Germinal center (tissue), 1 donor: ENCODE measurements at places on chromosomes 4 and X.

GRCh38 chrX:80747832-80748231, 61.8 kb downstream of the BRWD3 start:
- DNase-seq: no peak

GRCh38 chr4:114911111-114911510, 202.3 kb downstream of the NDST4 start:
- DNase-seq: no peak

DNA sequence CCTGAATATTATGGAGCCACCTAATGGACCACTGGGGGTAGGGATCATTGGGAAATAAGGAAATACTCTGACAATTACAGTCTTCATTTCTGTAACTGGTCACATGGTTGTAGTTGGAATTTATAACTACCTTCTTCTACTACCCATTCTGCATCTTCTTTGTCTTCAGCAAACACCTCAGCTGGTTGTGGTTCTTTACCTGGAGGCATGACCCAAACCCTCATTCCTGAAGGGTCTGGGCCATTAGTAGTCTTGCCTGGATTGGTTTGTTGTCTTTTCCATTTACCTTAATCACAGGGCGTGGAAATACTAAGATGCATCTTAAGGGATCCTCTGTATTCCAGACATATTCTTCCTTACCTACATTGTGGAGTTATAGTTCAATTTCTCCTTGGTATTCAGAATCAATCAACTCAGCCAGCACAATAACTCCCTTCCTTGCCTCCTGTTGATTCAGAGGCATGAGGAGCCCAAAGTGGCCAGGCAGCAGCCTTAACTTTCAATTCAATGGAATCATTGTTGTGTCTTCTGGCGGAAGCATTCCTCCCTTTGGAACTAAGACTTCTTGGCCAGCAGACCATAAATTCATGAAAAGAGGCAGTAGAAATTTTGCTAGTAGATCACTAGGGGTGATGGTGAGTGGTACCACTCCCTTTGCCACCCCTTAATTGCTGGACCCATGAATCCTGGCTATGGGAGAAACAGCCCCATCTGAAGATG, 75.7 kb upstream of the RAP2C start:
- no peak for DNase-seq

GRCh38 chr4:148239494-148239985, 202.7 kb downstream of the NR3C2 start:
- no peak for DNase-seq

DNA sequence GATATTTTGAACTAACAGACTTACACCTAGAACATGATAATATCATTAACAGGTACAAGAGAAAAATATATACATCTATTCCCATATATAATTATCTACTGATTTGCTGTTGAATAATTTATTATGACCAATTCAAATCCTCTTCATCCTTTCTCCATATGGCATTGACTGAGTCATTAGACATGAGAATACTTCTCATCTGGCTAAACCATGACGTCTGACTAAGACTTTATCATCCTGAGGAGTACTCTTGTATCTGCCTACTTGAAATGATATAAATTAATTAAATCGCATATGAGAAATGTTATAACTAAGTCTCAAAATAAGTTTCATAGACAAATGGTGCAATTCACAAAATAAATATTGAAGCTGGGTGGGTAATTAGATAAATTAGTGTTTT, 67.4 kb downstream of the EMCN start:
- no peak for DNase-seq

- DNase-seq: no peak
Observed at GRCh38 chr4:141711211-141711610, 74.8 kb downstream of the IL15 start.

- DNase-seq: no peak
Observed at GRCh38 chrX:22603060-22603459, 330.3 kb downstream of the CBLL2 start.

GRCh38 chr4:12852338-12853307, 631.5 kb downstream of the RAB28 start:
- no peak for DNase-seq

DNA sequence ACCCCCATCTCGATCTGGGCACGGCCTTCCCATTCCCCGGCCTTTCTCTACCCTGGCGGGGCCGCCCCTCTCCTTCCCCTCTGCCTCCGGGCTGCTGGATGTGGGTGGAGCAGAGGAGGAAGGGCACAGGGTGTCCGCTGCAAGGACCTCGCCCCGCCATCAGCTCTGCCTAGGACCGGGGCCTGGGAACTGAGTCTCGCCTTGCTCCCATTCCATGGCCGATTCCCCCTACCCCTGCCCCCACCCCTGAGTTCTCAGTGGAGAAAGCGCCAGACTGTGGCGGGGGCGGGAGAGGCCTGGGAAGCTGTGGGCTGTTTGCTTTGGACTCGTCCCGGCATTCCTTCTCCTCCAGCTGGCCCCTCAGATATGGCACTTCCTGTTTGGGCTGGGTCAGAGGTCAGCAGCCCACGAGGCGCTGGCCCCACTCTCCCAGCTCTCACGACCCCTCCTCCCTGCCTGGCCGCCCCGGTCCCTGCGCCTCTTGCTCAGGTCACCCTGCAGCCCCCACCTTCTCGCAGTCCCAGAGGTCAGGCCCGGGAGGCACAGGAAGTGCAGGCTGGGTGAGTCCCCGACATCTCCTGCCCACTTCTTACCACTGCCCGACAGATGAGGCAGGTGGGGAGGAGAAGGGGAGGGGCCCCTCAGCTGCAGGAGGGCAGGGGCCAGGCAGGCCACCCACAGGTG, 6.4 kb upstream of the BGN start:
- DNase-seq: no peak

DNA sequence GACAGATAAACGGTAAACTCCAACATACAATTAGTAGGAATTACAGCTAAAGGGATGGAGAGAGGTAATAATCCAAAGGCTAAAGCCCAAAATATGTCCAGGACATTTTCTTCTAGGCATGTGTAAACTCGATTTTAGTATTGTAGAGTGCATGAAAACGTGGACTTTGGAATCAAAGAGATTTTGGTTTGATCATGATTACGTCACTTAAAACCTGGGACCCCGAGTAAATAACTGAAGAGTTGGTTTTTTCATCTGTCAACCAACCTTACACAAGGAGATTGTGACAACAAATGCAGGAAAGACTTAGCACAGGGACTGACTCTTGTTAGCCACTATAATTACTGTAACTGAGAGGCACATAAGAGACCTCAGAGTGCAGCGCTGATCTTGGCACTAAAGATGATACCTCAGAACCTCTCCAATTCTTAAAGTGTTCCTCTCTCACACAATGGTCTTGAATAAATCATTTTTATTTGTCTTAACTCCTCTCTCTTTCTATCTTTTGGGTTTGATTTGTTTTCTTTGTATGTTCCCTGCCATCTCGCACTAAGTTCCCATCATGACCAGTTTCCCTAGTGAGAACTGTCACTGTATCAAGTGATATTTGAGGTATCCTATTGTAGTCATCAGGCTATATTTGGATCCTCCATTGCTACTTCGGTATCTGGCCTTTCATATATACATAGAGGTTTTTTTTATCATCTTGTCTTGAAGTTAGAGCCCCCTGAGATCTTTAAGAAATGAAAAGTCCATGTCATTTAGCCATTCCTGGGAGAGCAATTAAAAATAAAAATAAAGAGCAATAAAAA, 32.2 kb upstream of the MSL3 start:
- no peak for DNase-seq

DNA sequence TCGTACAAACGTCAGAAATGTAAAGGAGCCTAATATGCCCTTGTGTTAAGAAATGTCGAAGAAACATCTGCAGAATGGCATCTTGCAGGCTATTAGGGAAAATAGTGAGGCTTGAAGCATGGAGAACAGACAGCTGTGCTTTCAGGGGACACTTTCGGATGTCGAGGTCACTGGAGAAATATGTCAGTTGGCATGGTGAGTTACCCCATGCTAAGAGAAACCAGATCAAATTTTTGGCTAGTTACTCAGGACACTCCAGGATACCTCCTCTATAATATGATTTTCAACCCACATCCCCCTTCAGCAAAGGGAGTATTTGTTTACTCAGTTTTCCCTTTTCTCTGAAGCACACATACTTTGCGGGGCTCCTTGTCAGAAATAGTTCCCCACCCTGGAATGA, 171.4 kb downstream of the GPC3 start:
- no peak for DNase-seq

DNA sequence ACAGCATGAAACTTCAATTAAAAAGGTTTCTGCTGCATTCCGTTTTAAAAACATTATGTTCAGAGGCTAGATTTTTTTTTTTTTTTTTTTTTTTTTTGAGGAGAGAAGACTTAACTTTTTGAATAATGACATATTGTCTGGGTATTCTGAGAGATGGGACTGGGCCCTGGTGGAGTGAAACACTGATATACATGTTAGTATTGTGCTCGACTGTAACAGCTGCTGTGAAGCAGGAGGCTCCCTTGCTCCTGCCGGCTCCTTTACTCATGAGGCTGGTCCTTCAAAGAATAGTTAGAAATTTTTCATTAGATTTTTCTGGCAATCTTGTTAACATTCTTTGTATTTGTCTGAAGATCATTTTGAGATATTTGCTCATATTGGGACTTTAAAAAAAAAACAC, 73.3 kb downstream of the TMEM131L start:
- DNase-seq: no peak

DNA sequence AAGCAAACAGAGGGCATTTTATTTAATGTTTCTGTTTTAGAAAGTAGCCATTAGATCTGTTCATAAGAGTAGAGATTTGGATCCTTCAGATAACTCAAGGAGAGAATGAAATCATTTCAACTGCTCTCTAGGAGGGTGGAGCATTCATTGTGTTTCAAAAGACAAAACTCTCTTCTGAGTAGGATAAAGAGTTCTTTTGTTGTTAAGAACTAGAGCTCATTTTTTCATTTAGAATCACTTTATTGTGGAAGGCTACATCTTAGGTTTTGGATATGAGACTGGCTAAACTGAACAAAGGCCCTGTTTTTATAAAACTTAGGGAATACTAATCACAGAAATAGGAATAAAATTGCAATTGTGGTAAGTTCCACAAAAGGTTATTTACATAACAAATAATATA, 193.9 kb upstream of the PCDH10 start:
- no peak for DNase-seq

DNA sequence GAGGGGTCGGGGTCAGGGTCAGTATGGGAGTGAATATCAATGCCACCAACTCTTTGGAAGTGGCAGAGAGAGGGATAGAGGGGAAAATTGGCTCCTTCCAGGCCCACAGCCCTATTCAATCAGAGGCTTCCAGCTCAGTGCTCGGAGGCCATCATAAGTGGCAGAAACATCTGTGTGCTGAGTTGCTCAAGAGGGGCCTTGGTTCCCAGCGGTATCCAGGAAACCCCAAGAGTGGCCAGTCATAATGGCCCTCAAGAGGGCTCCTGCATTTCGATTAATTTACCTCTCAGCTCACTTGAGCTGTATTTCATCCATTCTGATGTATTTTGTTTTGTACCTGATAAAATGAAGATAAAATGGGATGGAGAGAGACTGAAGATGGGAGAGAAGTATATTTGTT, 154.3 kb upstream of the EOLA2 start:
- DNase-seq: no peak

DNA sequence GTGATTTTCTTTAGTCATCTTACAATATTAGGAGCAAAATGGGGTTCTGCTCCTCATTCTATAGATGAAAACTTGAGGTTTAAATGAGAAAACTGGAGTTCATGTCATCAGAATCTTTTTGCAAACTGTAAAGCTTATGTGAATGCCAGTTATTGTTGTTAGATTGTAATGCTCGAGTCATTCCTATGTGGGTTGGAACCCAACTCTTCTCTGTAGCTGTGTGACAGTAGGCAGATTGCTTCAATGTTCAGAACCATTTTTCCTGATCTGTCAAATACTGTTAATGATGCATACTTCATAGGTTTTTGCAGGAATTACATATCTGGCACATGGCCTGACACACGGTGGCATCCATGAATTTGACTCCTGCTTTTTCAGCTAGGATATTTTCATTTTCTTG, 178.9 kb downstream of the RAPGEF2 start:
- no peak for DNase-seq

DNA sequence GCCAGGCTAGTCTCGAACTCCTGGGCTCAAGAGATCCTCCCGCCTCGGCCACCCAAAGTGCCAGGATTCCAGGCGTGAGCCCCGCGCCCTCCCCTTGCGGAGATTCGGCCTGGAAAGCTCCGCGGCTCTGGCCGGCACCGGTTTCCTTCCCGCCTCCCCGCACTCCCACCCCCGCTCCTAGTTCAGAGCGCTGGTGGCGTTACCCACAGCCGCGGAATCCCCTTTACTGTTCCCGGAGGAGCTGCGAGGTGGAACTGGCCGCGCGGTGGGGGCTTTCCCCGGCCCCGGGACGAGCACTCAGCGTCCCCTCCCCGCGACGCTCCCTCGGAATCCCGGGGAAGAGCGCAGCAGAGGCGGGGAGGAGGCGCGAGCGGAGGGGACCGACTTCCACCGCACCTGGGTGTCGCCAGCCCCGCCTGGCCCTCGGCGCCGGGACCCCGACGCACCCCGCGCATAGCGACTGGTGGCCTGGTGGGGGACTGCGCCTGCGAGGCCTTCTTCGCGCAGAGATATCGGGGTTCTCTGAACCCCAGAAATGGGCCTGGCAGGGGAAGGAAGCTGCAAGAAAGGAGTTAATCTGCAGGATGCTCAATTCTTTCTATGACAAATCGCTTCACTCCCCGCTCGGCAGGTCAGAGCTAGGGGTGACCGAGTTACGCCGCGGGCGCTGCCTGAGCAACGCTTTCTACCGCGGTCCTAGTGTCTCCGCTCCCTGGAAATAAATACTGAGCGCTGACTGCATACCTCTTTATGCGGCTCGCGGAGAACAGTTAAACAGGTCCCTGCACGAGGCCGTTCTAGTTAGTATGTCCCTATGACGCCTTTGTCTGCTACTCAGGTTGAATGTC, 14.6 kb upstream of the SLC25A4 start:
- DNase-seq: peak; percentile 62

DNA sequence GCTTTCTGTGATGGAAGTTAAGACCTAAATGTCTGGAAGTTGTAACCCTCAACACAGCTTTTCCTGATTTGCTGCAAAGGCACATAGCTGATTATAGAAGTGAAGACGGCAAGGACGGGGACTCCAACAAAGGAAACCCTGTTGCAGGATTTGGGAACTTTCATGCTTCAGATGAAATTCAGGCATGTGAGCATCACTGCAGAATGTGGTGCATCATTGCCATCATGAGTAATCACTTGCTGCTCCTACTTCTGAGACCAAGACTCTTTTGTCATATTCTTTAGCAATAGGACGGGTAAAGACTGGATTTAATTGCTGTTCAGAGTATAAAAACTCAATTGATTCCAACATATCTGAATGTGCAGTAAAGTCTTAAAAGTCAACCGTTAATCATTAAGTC, 35.8 kb downstream of the YIPF6 start:
- DNase-seq: no peak

GRCh38 chr4:118331352-118331751, 21.5 kb downstream of the PRSS12 start:
- no peak for DNase-seq

- no peak for DNase-seq
Observed at GRCh38 chrX:95382799-95383198, 1301.8 kb upstream of the DIAPH2 start.

- DNase-seq: no peak
Observed at GRCh38 chrX:8916697-8917096, 115.5 kb upstream of the FAM9A start.

- no peak for DNase-seq
Observed at GRCh38 chrX:153557618-153558355, 40.3 kb downstream of the ATP2B3 start.
